ENCODE measurements at places on chromosomes 7 and 10. TPM values are rescaled to one million over a fixed set of nuclear protein-coding genes. Genes with fewer than 3 reads are reported as not detected.

Gene SPDYE5
- polyA plus RNA-seq, result not detected

- no peaks in the 10 kb centered on the region for H3K27me3 ChIP-seq
- no peak overlapping the region for H3K4me3 ChIP-seq
- DNase-seq, result no peak
- no peaks in the 10 kb centered on the region for H3K36me3 ChIP-seq
These were observed 34.5 kb downstream of the CLEC2L start for GRCh38 chr7:139557857-139558581.

DNA sequence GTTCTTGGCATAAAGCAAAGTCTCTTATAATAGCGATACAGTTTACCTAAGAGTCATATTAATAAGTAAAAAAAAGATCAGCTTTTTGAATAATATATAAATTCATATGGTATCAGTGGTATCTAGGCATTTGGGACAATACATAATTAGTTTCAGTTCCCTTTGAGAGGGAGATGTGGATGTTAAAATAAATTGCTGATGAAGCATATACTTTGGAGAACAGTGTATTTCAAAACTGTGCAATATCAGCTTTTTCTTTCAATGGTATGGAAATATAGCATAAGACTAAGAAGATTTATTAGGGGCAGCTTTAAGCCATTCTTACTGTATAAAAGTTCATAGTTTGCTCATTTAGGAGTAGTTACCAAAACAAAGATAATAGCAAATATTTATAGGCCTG lies 35.5 kb downstream of the MDFIC start:
- H3K4me3 ChIP-seq, result no peak overlapping the region
- DNase-seq, result no peak
- H3K27me3 ChIP-seq, result no peaks in the 10 kb centered on the region
- no peaks in the 10 kb centered on the region for H3K36me3 ChIP-seq
- H3K4me1 ChIP-seq, result no peaks in the 10 kb centered on the region

DNA sequence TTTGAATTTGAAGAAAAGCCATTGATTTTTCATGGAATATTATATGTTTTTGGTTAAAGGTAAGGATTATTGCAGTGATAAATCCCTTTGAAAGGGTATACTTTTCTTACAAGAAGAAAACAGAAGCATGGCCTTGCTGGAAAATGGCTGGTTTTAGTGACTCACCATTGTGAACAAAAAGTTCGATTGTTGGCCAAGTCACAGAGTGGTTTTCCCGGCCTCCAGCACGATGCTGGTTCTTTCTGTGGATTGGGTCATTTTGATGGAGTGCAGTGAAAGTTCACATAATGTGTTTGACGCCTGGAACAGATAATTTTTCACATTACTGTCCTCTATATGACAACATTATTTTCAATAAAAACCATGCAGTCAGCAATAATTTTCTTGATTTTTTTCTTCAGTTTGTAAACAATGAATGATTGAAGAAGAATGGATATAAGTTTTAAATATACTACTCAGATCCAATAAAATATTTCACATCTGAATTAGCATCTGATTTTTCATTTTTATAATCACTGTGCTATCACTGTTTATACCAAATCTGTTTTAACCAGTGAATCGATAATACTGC lies 60.9 kb downstream of the RBM20 start:
- H3K27me3 ChIP-seq, result no peaks in the 10 kb centered on the region
- no peak overlapping the region for H3K4me3 ChIP-seq
- H3K27ac ChIP-seq, result no peak overlapping the region
- no peaks in the 10 kb centered on the region for H3K36me3 ChIP-seq
